ENCODE measurements at places on chromosomes 7 and 10.
A peak's percentile ranks its signal among the peaks of the same experiment; 100 is the strongest.

DNA sequence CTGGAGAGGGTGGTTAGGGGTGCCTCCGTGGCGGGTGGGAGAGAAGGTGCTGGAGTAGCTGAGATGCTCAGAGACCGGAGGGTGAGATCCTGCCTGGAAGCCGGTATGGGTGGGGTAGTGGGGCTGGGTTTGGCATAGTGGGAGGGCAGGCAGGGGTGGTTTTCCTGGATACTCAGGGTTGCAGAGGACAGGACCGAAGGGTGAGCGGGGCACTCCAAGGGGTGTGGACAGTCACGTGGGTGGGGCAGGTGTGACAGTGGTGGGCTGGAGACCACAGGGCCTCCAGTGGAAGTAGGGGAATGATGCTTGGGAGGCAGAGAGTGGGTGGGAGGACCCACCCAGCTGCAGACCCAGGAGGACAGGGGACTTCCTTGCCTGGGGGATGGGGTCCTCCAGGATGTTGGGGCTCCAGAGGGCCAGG, 1.9 kb downstream of the SCART1 start:
- DNase-seq: no peak

GRCh38 chr10:37263304-37263703, 137.9 kb downstream of the ANKRD30A start:
- no peak for DNase-seq

DNA sequence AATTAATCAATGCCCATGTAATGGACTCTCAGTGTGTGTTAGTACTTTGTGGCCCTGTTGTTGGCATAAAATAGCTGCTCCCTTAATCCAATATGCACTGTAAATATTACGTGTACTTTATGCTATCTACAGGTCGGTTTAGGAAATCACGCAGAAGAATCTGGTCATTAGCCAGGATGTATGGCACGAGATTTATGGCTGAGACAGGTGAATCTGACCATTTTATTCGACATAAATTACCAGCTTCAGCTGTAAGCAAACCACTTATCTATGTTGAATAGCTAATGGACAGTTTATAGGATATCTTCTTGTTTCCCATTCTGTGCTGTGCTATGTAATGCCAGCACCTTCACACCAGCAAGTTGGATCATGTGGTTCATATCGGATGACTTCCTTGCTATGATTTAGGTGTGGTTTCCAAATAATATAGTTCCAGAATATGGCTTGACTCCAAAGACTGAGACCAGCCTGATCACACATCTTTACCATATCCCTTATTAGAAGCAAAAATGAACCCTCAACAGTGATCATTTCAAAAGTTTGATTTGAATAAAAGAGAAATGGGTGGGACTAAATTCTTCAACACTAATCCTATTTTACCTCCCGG, 301.4 kb downstream of the AHR start:
- DNase-seq: no peak

- DNase-seq: no peak
These were observed 56.2 kb upstream of the TM9SF3 start for GRCh38 chr10:96642973-96643372.

DNA sequence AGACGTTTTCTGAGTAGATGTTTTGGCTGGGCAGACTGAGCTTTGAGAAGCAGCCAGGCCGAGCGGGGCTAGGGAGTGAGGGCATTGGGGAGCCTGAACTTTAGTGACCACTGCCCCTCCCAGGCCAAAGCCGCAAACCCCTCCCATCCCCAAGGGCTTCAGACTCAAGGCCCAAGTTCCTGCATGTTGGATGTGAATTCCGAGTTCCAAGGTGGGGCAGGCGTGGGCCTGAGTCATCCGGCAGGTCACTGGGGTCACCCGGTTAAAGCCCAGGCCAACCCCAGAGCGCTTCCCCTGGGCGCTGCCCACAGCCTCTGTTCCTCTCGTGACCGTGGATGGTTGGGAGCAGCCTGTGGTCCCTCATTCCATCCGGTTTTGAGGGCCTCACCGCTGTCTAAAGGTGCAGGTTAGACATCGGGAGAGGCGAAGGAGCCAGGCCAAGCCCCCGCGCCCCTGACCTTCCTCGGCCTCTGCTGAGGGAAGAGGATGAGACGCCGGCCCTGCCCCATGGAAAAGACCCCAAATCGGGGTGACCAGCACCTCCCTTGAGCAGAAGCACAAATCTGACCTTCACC, 6.9 kb upstream of the PDGFA start:
- no peak for DNase-seq

DNA sequence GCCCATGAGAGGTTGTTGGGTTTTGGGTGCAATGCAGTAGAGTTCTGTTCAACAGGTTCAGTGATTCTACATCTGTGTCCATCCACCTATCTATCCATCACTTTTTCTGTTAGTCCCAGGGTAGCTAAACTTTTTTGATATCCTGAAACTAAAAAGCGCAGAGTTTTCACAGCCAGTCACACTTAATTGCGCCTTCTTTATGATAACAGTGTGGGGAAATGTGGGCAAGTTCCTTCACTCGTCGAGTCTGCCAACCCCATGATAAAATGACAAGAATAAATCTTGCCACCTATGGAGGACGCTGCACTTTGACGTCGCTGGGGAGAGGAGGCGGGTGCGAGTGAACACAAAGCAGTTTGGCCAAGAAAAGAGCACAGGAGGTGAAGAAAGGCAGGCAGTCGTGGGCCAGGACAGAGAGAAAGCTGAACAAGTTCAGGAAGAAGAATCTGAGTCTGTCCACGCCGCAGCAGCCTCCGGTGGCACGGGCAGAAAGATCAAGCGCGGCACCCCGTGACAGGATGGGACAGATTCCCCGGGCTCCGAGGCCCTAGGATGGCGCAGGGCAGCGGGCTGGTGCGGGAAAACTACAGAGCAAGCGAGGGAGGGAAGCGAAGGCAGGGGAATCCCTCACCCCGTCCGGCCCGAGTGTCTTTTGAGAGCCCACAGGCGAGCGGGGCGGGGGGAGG, 9.2 kb downstream of the SP8 start:
- no peak for DNase-seq

GRCh38 chr10:99711129-99711719, 20.7 kb downstream of the COX15 start:
- DNase-seq: peak; percentile 46

GRCh38 chr7:74525881-74526280, 72.2 kb downstream of the GTF2IRD1 start:
- no peak for DNase-seq

GRCh38 chr7:93981480-93981874, 22.7 kb downstream of the BET1 start:
- DNase-seq: no peak

GRCh38 chr10:116733566-116733965, 8.8 kb downstream of the HSPA12A start:
- peak; percentile 78 for DNase-seq

DNA sequence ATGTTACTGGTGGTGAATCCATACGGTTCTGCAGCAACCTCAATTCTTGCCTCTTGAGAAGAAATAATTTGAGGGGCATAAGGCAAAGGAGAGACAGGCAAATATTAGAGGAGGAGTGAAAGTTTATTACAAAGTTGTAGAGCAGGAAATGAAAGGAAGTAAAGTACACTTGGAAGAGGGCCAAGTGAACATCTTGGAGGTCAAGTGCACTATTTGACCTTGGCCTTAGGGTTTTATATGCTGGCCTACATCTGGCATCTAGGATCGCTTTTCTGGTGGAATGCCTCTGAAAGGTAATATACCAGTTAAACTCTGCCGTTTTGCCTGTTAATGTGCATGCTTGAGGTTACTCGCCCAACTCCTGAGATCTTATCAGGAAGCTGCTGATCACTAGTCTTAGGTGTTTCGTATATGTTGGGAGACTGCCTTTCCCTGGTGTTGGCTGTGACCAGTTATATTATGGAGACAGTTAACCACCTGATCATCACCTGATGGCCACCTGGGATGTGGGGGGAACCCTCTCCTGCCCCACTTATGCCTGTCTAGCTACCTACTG, 66.1 kb upstream of the CYP2C18 start:
- no peak for DNase-seq

- DNase-seq: no peak
These were observed 810.7 kb downstream of the PHTF2 start for GRCh38 chr7:78609281-78609680.

GRCh38 chr10:63436225-63436624, 29.6 kb downstream of the JMJD1C start:
- DNase-seq: no peak

DNA sequence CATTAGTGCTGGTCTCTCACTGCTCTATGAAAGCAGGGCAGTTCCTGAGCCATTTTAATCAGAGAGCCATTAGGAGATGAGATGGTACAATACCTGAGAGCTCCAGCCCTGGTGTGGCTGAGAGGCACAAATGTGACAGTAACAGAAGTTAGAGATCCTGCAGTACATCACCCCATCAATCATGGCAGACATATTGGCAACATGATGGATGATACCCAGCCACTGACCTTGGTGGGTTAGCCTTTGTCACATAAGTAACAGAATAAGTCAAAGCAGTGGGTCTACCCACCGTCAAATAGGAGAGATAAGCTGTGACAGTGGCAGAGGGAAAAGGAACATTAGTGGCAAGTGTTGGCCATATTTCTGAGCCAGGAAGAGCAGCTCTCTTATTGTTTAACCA, 53.3 kb upstream of the NXPH1 start:
- DNase-seq: no peak

DNA sequence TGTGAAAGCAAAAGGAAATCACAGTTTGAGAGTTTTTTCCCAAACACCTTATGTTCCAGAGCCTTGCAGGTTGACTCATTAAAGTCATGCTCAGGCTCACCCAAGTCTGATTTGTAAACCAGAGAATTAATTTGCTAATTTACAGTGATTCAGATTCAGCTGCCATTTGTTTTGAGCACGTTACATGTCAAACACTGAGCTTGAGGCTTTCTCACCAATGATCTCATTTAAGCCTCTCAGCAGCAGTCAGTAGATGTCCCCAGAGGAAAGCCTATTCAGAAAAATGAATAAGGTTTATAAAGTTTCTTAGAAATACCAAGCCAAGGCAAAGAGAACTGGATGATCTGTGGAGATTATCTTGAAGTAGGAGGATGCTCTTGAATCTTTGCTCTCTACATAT, 420.4 kb downstream of the HTR7 start:
- no peak for DNase-seq

GRCh38 chr7:12728192-12728538, 40.7 kb downstream of the ARL4A start:
- no peak for DNase-seq

- DNase-seq: peak; percentile 80
These were observed 20.6 kb upstream of the RHOBTB1 start for GRCh38 chr10:60964257-60965235.

- DNase-seq: no peak
These were observed 307.8 kb downstream of the GPAM start for GRCh38 chr10:111875725-111876124.

DNA sequence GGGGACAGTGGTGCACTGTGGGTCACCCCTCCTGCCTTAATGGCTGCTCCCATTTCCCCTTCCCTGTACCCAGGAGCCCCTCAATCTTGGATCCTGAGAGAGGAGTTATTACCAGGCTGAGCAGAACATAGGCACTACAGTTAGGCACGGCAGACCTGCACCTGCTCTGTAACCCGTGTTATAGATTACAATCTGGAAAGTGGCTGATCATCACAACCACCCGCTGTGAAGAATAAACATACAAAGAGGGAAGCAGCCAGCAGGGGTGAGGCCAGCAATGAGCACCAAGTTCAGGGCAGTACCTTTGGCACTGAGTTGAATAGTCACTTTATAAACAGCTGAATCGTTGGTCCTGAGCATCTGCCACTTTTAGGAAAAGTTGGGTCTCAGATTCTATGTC, 1.7 kb downstream of the CDHR1 start:
- no peak for DNase-seq

- DNase-seq: no peak
These were observed 6.5 kb downstream of the STAMBPL1 start for GRCh38 chr10:88886557-88886956.

GRCh38 chr10:7788639-7789286, 786 bp downstream of the ATP5F1C start:
- no peak for DNase-seq

DNA sequence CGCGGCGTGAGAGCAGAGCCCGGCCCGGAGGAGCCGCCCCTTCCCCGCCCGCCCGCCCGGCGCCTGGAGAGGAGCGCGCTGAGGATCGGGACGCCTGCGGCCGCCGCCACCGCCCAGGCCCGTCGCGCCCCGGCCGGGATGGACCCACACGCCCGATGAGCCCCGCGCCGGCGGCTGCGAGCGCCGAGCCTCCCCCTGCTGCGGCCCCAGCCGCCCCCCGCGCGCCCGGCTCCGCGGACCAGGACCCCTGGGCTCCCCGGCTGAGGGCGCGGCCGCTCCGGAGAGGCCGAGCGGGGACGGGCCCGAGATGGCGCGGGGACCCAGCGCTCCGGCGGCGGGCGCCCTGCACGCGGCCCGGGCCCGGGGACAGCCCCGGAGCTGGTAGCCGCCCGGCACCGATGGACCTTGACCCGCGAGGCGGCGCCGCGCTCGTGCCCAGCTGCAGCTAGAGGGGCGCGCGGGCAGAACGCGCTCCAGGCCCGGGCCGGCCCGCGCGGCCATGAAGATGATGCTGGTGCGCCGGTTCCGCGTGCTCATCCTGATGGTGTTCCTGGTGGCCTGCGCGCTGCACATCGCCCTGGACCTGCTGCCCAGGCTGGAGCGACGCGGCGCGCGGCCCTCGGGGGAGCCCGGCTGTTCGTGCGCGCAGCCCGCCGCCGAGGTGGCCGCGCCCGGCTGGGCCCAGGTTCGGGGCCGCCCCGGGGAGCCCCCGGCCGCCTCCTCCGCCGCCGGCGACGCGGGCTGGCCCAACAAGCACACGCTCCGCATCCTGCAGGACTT, 520 bp downstream of the FAM20C start:
- no peak for DNase-seq

GRCh38 chr7:41467596-41467995, 235.3 kb downstream of the INHBA start:
- no peak for DNase-seq

GRCh38 chr7:129438839-129439651, 4.8 kb downstream of the STRIP2 start:
- DNase-seq: peak; percentile 61

DNA sequence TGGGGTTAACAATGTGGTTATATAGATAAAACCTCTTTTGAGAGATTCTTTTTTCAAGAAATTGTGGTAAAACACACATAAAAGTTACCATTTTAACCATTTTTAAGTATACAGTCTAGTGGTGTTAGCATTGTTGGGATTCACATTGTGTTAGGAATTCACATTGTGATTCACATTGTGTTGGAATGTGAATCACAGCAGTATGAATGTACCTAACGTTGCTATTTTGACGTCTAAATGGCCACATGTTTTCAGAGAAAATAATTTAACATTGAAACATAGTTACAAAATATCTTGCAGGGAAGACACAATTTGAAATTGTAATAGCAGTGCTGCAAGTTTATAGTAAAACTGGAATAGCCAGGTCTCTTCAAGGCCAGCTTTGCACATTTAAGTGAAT, 129.0 kb downstream of the BICC1 start:
- DNase-seq: peak; percentile 51

- DNase-seq: no peak
These were observed 10.2 kb downstream of the HIPK2 start for GRCh38 chr7:139767561-139767982.
